IMR-90 (cell line): ENCODE measurements at places on chromosomes 5 and 9.
A peak's percentile ranks its signal among the peaks of the same experiment; 100 is the strongest.

- DNase-seq: peak; percentile 73
These were observed 49.4 kb downstream of the ITGA1 start for GRCh38 chr5:52837068-52837467.

GRCh38 chr9:116349684-116350083 lies 196.1 kb downstream of the PAPPA start:
- no peak for DNase-seq

DNA sequence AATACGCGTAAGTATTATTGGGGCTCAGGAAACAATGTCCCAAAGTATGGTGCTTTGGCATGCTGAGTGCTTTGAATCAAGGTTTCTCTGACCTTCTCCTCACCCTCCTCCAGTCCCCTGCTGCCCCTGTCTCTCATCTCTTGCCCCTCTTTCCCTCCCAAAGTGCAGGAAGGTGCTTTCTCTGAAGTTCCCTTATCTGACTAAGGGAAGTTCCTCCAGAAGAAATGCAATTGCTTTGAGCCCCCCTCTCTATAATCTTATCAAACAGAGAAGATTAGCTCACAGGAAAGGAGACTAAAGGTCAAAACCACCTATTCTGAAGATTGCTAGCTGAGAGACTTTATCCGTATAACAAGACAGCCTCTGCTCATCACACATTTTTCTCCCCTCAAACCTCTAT lies 288.1 kb downstream of the ARL15 start:
- no peak for DNase-seq

DNA sequence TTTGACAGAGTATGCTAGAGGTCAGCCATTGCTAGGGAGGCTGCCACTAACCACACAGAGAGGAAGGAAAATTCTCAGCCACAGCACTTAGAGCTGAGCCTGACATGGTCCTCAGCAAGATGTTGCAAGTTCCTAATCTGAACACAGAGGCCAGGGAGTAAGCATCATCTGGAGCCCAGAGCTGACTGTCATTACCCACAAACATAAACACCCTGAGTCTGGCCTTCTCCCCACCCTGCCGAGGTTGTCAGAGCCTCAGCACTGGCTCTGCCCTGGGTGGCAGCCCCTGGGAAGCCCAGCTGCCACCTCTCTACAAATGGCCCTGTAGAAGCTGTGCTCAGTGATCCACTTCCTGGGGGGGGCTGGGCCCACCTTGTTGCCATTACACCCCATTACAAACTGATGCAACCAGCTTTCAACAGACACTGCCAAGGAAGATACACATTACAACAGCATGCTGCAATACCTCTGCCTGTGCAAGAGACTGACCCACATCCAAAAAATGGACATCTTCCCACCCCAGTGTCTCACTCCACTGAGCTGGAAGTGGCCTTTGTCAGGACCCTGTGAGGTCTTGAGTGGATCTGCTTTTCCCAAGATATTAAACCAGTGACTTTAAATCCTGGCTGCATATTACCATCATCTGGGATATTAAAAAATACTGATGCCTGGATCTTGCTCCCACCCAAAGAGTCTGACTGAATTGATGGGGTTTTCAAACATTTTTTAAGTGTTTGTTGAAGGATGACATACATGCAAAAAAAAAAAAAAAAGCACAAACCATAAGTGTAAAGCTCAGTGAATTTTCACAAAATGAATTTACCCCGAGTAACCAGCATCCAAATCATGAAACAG lies 33.0 kb downstream of the IRF1 start:
- peak; percentile 89 for DNase-seq

GRCh38 chr9:95954940-95955339 lies 79.4 kb downstream of the ERCC6L2 start:
- no peak for DNase-seq

- DNase-seq: peak; percentile 47
These were observed 431.0 kb downstream of the ENC1 start for GRCh38 chr5:74209571-74209970.

- no peak for DNase-seq
These were observed 97.8 kb upstream of the KLF4 start for GRCh38 chr9:107587191-107587963.

- no peak for DNase-seq
These were observed 494.9 kb downstream of the PSAT1 start for GRCh38 chr9:78791779-78792178.

- DNase-seq: no peak
These were observed 211.6 kb upstream of the MPDZ start for GRCh38 chr9:13491138-13491492.

DNA sequence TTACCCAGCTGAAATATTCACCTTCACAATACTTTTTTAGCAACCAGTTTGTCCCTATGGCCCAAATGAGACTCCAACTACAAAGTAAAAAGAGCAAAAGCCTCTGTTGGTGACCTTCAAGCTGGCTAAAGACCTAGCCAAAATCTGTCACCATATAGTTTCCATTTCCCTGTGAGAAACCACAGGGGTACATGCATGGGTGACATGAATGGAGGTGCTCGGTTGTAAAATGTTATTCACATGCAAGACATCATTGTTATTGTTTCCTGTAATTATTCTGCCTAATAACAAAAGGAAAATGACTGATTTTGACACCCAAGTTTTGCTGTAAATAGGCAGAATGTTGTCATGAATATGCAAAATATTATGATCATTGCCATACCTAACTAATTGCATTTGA lies 285.3 kb downstream of the ZNF608 start:
- no peak for DNase-seq

GRCh38 chr5:80676706-80677105 lies 21.9 kb upstream of the DHFR start:
- DNase-seq: no peak

- DNase-seq: peak; percentile 86
These were observed 11.4 kb downstream of the MTAP start for GRCh38 chr9:21813575-21814473.

- no peak for DNase-seq
These were observed 77.6 kb downstream of the KCNT1 start for GRCh38 chr9:135779571-135779970.

GRCh38 chr5:159883522-159883950 lies 32.7 kb upstream of the ADRA1B start:
- peak; percentile 89 for DNase-seq

DNA sequence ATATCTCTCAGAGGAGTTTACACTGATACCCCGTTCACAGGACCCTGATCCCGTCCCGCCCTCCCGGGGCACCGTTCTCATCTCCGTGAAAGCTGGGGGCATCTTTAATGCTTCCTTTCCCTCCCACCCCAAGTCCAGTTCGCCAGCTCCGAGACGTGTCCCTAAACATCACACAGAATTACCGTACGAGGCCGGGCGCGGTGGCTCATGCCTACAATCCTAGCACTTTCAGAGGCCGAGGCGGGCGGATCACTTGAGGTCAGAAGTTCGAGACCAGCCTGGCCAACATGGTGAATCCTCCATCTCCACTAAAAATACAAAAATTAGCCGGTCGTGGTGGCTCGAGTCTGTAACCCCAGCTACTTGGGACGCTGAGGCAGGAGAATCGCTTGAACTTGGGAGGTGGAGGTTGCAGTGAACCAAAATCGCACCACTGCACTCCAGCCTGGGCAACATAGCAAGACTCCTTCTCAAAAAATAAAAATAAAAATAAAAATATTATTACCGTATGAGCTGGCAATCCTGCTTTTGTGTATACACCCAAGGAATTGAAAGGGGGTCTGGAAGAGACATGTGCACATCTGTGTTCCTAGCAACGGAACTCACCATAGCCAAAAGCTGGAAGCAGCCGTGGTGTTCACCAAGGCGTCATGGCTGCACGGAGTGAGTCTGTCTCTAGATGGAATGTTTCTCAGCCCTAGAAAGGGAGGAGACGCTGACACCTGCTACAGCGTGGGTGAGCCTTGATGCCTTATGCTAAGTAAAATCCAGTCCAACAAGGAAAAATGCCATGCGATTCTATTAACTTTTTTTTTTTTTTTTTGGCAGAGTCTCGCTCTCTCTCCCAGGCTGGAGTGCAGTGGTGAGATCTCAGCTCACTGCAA lies 1.2 kb upstream of the ABO start:
- DNase-seq: no peak

- peak; percentile 76 for DNase-seq
These were observed 25.8 kb downstream of the CAST start for GRCh38 chr5:96687812-96688453.

DNA sequence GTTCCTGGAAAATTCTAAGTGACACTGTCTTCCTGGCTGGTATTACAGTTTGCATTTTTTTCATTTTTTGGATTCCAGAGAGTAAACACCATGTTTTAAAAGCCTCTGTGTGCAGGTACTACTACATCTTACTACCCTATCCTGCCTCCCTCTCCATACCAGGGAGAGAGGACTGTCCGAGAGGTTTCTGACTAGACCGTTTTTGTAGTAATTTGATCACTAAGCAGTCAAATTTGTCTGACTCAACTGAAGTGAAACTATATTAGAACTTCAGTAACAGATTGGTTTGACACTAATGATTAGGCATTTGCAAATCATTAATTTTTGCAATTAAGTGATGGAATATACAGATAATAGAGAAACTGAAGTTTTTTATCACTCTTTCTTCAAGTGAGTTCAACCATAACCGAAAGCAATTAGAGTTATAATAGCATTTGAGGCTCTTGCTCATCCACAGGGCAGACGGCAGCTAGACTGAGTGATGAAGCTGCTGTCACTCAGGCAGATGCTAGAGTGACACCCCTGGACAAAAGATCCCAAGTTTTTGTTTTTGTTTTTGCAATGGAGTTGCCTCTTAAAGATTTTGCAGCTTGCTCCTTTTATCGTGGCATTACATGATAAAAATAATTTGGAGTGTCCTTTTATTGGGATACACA lies 44.3 kb downstream of the SMARCA2 start:
- DNase-seq: no peak

GRCh38 chr5:14066326-14066725 lies 76.8 kb upstream of the TRIO start:
- no peak for DNase-seq

GRCh38 chr5:174491265-174491664 lies 233.1 kb upstream of the MSX2 start:
- DNase-seq: no peak

DNA sequence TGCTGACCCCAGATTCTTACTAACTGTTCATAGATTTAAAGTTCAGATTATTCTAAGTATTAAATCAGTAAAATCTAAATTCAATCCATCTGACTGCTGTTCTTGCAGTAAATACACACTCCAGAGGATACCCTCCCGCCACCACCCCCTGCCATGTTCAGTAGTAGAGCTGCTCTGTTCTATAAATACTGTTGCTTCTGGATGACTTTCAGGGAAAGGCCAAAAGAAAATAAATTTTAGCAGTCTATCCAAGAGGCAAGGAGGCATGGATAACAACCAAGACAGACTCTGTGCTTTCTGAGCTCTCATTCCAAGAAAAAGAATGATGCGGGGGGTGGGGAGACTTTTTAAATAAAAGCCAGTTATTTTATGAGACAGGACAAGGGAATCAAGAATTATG lies 115.1 kb downstream of the ADAMTS6 start:
- no peak for DNase-seq

GRCh38 chr5:78794693-78795215 lies 146.2 kb upstream of the LHFPL2 start:
- no peak for DNase-seq

GRCh38 chr5:6711409-6712141 lies 1.7 kb upstream of the TENT4A start:
- peak; percentile 73 for DNase-seq

DNA sequence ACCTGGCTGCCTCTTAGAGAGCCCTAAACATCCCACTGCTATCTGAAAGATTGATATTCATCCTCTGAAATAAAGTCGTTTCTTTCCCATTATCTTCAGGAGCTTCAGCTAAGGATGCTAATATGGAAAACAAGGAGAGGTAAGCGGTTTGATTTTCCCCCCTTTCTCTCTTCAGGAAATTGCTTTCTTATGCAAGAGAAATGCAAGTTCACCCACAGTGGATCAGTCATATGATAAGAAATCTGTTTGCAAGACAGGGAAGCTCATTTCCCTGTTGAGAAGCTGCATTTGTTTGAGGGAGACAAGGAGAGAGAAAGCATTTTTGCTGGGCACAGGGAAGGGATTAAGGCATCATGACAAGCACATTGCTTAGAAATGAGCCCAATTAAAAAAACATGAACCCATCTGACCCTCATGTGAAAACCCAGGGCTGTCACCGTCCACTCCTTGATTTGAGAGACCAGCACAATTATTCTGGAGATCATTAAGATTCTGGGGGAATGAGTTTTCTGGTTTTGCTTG lies 53.7 kb upstream of the BOD1 start:
- peak; percentile 29 for DNase-seq

- DNase-seq: no peak
These were observed 53.9 kb downstream of the IRX2 start for GRCh38 chr5:2697446-2698200.

- DNase-seq: peak; percentile 5
These were observed 30.3 kb downstream of the GOLPH3 start for GRCh38 chr5:32143617-32144377.

- peak; percentile 55 for DNase-seq
These were observed 24.0 kb downstream of the OR1J1 start for GRCh38 chr9:122453677-122454135.
